ENCODE measurements at places on chromosomes 16 and 17.

- DNase-seq: no peak
These were observed 17.3 kb downstream of the UTS2R start for GRCh38 chr17:82388922-82389283.

DNA sequence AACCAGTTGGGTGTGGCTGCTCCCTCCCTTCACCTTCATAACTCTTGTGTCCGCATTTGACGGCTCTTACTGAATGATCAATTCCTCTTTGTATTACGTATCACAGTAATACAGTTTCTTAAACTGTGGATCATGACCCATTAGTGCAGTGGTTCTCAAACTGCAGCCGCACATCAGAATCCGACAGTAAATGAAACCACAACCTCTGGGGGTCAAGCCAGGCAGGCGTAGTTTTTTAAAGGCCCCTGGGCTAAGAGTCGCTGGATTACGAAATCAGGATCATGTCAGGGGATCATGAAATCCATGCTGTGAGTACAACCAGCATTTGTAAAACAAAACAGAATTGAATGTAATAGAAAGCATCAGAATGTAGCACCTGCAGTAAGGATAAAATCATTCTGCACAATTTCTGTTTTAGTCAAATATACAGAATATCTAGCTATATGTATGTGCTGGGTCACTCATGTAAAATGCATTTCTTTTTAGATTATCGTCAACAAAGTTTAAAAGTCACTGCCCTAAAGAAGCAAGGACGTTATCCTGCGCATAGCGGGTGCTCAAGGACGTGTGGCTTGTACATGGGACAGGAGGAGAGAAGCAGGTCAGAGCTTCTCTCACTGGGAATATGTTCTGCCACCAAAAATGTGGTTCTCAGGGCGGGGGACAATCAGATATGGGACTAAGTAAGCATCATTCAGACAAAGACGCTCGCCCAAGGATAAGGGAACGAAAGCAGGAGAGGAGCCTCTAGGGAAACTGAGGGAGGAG, 113.1 kb downstream of the ZFHX3 start:
- DNase-seq: no peak

DNA sequence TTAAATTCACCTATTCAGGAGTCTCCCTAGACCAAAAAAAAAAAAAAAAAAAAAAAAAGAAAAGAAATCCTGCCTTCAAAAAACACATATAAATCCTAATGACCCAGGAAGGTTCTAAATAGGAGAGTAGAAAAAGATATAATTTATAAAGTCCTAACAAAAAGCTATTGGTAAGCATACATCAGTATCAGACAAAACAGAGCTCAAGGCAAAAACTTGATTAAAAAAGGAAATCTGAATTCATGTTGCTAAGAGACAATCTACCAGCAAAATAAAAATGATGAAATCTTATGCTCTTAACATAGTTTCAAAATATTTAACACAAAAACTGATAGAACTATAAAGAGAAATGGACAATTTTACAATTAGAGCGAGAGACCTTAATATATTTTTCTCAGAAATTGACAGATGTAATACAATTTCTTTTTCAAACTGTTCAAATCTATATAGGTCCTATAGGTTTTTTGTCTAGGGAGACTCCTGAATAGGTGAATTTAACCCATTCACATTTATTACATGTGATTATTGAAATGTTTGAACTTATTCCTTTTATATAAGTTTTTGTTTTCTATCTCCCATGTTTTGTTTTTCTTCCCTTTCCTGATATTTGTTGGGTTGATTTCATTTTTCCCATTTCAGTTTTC, 57.0 kb downstream of the NT5M start:
- DNase-seq: no peak

DNA sequence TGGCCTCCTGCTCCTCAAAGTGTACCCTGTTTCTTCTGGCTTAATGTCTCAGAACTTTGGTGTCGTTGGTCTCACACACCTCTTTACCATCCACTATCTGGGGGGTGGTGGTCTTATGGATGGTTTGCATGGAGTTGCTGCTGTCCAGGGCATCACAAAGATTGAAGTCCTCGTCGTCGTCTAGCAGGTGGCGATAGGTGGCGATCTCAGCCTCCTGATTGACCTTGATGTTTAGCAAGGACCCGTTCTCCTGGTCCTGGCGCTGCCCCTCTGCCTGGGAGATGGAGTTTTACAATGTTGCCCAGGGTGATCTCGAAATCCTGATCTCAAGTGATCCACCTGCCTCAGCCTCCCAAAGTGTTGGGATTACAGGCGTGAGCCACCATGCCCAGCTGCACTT, 31.1 kb upstream of the HELZ start:
- no peak for DNase-seq

- DNase-seq: no peak
These were observed 79.5 kb upstream of the RPL38 start for GRCh38 chr17:74123866-74124444.

- no peak for DNase-seq
These were observed 11.5 kb downstream of the HAS3 start for GRCh38 chr16:69116906-69117305.

GRCh38 chr17:69478916-69479315, 64.4 kb downstream of the MAP2K6 start:
- DNase-seq: no peak

- no peak for DNase-seq
These were observed 193.4 kb upstream of the CDH11 start for GRCh38 chr16:65315081-65315780.

All from GM12864 (cell line).